ENCODE measurements at places on chromosomes 4 and X. TPM values are rescaled to one million over a fixed set of nuclear protein-coding genes. Genes with fewer than 3 reads are reported as not detected.

FAM199X gene
- 20.7 TPM for total RNA-seq

ZXDA gene
- total RNA-seq = 1.8 TPM

PRDM5 gene
- total RNA-seq = 4.2 TPM

CT45A2 gene
- not detected for total RNA-seq

HNRNPD gene
- total RNA-seq = 222 TPM

CSAG1 gene
- total RNA-seq = 0.24 TPM

CT45A10 gene
- 0.35 TPM for total RNA-seq

DKK2 gene
- not detected for total RNA-seq

CFAP99 gene
- total RNA-seq = 0.16 TPM

H2BW1 gene
- not detected for total RNA-seq

ATP2B3 gene
- 0.10 TPM for total RNA-seq

OSTC gene
- 90.5 TPM for total RNA-seq

AMOT gene
- 0.02 TPM for total RNA-seq

AWAT2 gene
- not detected for total RNA-seq

FAT4 gene
- 1.4 TPM for total RNA-seq

GYG2 gene
- total RNA-seq = 4.5 TPM

RIBC1 gene
- 0.85 TPM for total RNA-seq

TSPAN6 gene
- 36.2 TPM for total RNA-seq

SOWAHB gene
- 0.02 TPM for total RNA-seq

ADRA2C gene
- total RNA-seq = 10.9 TPM

IL1RAPL1 gene
- not detected for total RNA-seq

COL25A1 gene
- total RNA-seq = not detected

FGG gene
- total RNA-seq = 8.0 TPM

ADH1A gene
- not detected for total RNA-seq

SCOC gene
- total RNA-seq = 25.4 TPM

HERC5 gene
- 4.0 TPM for total RNA-seq

FSTL5 gene
- not detected for total RNA-seq

ZNF711 gene
- 0.76 TPM for total RNA-seq

DNAAF6 gene
- total RNA-seq = not detected

SSX4 gene
- not detected for total RNA-seq

SOX3 gene
- not detected for total RNA-seq

ABCB7 gene
- 13.5 TPM for total RNA-seq

TCEAL6 gene
- not detected for total RNA-seq

WNK3 gene
- total RNA-seq = 0.11 TPM

KCNE5 gene
- 0.14 TPM for total RNA-seq

TBC1D8B gene
- total RNA-seq = 1.3 TPM

RAP1GDS1 gene
- total RNA-seq = 22.5 TPM

AMBN gene
- total RNA-seq = not detected

SYTL4 gene
- 2.5 TPM for total RNA-seq

FABP2 gene
- not detected for total RNA-seq

GPR173 gene
- total RNA-seq = not detected

FAAH2 gene
- 0.54 TPM for total RNA-seq

TEX13A gene
- total RNA-seq = not detected

CXCL13 gene
- total RNA-seq = not detected

HTN3 gene
- not detected for total RNA-seq

All from A549 treated with AZD2906 at 1 μM for 4 hours (cell line).